Gastroesophageal sphincter (tissue), 4 donors: ENCODE measurements at places on chromosomes 13 and 19.

DNA sequence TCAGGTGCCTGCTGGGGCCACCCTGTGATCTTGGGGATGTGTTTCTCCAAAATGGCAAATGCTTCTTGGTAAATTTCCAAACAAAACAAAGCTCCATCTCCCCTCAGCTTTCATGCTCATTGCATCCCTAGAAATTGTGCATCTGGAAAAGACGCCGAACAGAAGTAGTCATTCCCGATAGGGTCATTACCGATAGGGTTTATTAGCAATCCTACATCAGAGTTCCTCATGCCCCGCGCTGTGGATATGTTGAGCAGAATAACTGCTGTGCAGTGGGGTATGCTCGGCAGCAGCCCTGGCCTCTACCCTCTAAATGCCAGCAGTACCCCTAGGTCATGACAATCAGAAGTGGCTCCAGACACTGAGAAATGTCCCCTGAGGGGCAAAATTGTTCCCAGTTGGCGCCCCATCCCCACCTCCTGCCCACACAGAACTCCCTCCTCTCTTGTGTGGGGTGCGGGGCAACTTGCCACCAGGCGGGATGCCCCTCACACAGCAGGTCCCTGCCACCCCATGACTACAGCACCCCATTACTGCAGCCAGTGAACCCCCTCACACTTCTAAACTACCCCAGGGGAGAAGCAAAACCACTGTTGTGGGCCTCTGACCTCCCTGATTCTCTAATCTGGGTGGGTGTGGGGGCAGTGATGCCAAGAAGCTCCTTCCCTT lies 13.0 kb upstream of the SLC7A10 start:
- no peak overlapping the region for H3K4me3 ChIP-seq
- H3K4me1 ChIP-seq: peaks cover 10% of the 10 kb centered on the region
- H3K27ac ChIP-seq: no peak overlapping the region
- no peaks in the 10 kb centered on the region for H3K36me3 ChIP-seq
- no peak for ATAC-seq
- H3K27me3 ChIP-seq: peaks cover 49% of the 10 kb centered on the region

DNA sequence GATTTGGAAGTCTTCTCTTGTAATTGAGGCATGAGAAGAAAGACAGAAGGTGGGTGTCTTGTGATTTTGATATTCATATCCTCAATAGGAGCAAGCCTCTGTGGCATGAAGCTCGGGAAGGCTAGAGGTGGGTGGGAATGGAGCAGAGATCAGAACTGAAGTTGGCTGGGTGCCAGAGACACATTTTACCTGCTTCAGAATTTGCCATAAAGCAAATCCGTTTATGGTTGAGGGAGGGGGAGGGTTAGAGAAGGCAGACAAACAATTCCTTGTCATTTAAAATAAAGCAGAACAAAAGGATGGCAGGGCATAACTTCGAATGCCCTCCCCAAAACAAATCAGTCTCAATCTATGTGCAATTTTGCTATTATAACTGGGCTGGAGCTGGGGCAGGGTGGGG lies 305.9 kb downstream of the KLF5 start:
- H3K4me3 ChIP-seq: no peak overlapping the region
- no peaks in the 10 kb centered on the region for H3K4me1 ChIP-seq
- ATAC-seq: no peak
- no peak overlapping the region for H3K27ac ChIP-seq
- H3K36me3 ChIP-seq: no peaks in the 10 kb centered on the region

- H3K4me1 ChIP-seq: peaks cover 4% of the 10 kb centered on the region
- no peak overlapping the region for H3K4me3 ChIP-seq
- ATAC-seq: no peak
- H3K27ac ChIP-seq: no peak overlapping the region
- H3K27me3 ChIP-seq: no peaks in the 10 kb centered on the region
Observed at GRCh38 chr13:112743451-112744167, 53.8 kb downstream of the ATP11A start.

- ATAC-seq: no peak
- H3K27ac ChIP-seq: no peak overlapping the region
Observed at GRCh38 chr19:48975947-48976847, 11.1 kb downstream of the FTL start.

- no peaks in the 10 kb centered on the region for H3K36me3 ChIP-seq
- no peak for ATAC-seq
- H3K27ac ChIP-seq: no peak overlapping the region
- no peaks in the 10 kb centered on the region for H3K4me1 ChIP-seq
- peaks cover 97% of the 10 kb centered on the region for H3K27me3 ChIP-seq
Observed at GRCh38 chr19:54029930-54030490, 33.7 kb downstream of the VSTM1 start.

GRCh38 chr13:82088781-82089180 lies 1747.9 kb upstream of the SPRY2 start:
- no peak overlapping the region for H3K27ac ChIP-seq
- no peak for ATAC-seq
- no peaks in the 10 kb centered on the region for H3K36me3 ChIP-seq

- no peak overlapping the region for H3K27ac ChIP-seq
- no peak overlapping the region for H3K4me3 ChIP-seq
- H3K4me1 ChIP-seq: no peaks in the 10 kb centered on the region
- ATAC-seq: no peak
Observed at GRCh38 chr19:942133-942645, 16.4 kb downstream of the ARID3A start.

DNA sequence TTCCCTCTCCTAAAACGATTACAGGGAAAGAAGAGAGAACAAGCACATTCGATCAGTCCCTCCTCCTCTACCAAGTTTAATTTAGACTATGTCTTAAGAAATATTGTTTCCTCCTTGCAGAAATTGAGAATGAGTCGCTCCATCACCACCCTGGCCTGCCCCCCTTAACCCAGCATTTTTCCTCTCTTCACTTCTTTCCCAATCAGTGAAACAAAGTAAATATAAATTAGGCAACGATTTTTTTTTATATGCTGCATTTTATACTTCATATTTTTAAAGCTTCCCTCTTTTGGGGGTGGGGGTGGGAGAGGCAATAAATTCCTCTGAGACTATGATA lies 300.0 kb downstream of the SPRY2 start:
- H3K27ac ChIP-seq: no peak overlapping the region
- H3K4me3 ChIP-seq: no peak overlapping the region
- no peaks in the 10 kb centered on the region for H3K27me3 ChIP-seq
- ATAC-seq: peak; percentile 39
- no peaks in the 10 kb centered on the region for H3K4me1 ChIP-seq

DNA sequence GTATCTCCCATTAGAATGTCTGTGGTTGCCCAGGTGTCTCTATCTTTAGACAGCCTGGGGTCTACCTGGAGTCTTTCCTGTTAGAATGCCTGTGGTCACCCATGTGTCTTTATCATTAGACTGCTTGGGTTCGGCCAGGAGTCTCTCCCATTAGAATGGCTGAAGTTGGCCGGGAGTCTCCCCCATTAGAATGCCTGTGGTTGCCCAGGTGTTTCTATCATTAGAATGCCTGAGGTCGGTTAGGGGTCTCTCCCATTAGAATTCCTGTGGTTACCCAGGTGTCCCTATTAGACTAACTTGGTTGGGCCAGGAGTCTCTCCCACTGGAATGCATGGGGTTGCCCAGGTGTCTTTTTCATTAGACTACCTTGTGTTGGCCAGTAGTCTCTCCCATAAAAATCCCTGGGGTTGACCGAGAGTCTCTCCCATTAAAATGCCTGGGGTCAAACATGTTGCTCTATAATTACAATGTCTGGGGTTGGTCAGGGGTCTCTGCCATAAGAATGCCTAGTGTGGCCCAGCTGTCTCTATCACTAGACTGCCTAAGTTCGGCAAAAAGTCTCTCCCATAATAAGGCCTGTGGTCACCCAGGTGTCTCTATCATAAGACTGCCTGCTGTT lies 1448.7 kb downstream of the UQCRFS1 start:
- H3K27me3 ChIP-seq: no peaks in the 10 kb centered on the region
- H3K4me3 ChIP-seq: no peak overlapping the region
- H3K36me3 ChIP-seq: no peaks in the 10 kb centered on the region
- no peak overlapping the region for H3K27ac ChIP-seq

DNA sequence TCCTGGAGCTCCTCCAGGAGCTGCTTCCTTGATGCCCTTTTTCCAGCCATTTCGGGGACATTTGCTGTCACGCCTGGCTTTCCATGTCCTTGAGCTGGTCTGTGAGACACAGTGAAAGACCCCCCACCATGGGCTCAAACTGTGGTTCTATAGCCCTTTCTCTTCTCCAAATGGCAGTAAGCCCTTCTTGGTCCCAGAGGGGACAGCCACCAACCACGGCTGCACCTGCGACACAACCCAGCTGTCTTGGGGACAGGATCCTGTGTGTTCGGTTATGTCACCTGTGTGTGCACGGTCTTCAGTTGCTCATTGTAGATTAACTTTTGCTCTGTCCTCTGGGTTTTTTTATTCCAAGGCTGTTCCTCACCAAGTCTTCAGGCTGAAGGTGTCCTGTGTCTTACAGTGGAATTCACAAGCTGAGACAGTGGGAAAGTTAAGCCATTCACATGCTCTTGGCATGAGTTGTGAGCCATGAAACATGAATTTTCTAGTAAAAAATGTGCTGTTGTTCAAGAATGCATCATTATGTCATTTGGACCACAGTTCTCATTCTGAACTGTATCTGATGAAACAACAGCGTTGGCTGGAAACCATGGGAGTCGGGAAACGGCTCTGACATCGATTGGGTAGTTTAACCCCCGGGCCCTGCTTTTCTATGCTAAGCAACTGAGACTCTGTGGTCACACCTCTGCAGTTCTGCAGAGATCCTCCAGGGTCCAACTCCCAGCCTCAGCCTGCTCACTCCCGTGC lies 129.5 kb upstream of the MCF2L start:
- no peak overlapping the region for H3K4me3 ChIP-seq
- no peak overlapping the region for H3K27ac ChIP-seq
- no peaks in the 10 kb centered on the region for H3K27me3 ChIP-seq
- peaks cover 10% of the 10 kb centered on the region for H3K4me1 ChIP-seq
- H3K36me3 ChIP-seq: peaks cover 89% of the 10 kb centered on the region
- ATAC-seq: peak; percentile 59

GRCh38 chr13:98984983-98985382 lies 7.1 kb upstream of the DOCK9 start:
- no peak overlapping the region for H3K4me3 ChIP-seq
- no peaks in the 10 kb centered on the region for H3K27me3 ChIP-seq
- H3K4me1 ChIP-seq: peaks cover 2% of the 10 kb centered on the region
- H3K36me3 ChIP-seq: no peaks in the 10 kb centered on the region
- peak overlapping the region; percentile 44 for H3K27ac ChIP-seq
- no peak for ATAC-seq

DNA sequence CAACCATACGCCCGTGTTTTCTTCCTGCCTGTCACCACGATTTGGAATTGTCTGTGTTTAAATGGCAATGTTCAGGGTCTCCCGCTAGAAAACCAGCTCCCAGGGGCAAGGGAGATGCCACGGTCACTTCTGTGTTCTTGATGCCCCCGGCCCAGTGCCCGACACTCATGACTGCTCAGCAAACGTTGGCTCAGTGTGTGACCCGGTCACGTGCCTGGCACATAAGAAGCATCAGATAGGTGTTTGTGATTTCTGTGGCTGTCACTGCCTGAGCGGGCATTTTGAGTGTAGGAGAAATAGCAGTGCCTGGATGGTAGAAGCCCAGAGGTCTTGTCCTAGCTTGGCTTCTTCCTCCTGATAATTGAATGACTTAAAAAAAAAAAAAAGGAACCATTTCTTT lies 15.5 kb downstream of the HDGFL2 start:
- no peaks in the 10 kb centered on the region for H3K27me3 ChIP-seq
- H3K27ac ChIP-seq: no peak overlapping the region
- ATAC-seq: no peak
- H3K4me1 ChIP-seq: no peaks in the 10 kb centered on the region

DNA sequence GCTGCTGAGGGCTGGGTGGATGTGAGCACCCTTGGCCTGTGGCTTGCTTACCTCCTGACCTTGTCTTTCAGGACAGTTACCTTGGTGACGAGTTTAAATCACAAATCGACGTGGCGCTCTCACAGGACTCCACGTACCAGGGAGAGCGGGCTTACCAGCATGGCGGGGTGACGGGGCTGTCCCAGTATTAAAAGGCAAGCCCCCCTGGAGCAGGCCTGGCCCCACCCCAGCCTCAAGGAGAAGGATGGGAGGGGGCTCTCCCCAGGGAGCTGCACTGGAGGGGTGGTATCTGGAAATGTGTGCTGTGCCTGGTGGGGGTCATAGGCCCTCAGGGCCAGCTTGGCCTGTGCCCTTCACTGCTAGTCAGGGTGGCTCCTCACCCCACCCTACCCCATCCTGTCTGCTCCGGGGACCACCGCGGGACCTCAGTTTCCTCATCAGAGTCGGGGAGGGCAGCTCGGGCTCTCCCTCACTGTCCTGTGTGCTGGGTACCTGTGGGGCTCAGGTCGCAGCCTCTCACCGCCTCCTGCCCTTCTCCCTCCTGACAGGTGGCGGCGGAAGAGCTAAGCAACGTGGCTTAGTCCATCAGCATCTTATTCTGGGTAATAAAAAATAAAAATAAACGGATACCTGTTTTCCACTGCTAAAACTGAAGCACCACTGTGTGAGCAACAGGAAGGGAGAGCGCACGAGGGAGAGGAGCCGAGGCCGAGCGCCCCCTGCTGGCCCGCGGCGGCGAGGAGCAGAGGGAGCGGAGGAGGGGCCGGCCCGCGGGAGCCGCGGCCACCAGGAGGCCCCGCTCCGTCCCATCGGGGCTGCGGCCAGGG lies 29.8 kb downstream of the CERS1 start:
- H3K27me3 ChIP-seq: peaks cover 29% of the 10 kb centered on the region
- peak; percentile 83 for ATAC-seq
- no peak overlapping the region for H3K27ac ChIP-seq

DNA sequence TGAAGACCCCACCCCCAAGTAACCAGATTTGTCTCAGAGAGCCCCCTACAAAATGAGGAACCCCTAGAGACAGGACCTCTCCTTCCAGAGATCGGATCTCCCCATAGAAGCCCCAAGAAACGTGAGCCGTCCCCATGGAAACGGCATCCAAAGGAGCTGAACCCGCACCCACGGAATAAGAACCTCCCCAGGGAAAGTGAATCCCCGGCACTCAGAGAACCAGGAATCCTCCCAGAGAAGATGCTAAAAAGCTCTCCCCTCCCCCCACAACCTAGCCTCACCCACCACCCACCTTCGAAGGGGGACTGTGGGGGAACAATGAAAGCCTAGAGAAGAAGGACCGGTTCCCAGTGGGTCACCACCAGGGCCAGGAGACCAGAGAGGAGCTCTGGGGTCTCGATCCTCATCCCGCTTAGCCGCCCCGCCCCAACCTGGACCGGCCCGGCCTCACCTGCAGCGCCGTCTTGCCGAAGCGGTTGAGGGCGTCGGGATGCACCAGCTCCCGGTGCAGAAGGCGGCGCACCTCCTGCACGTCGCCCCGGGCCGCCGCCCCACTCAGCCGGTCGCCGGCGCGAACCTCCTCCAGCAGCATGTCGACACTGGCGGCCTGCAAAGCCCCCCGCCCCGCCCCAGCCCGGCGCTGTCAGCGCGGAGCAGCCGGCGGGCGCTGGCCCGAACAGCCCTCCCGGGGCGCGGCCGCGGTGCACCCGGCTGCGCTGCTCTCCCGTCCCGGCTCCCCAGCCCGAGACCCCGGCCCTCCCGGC lies 535 bp downstream of the CDKN2D start:
- peaks cover 4% of the 10 kb centered on the region for H3K27me3 ChIP-seq
- H3K4me1 ChIP-seq: peaks cover 28% of the 10 kb centered on the region
- H3K27ac ChIP-seq: peak overlapping the region; percentile 92
- H3K36me3 ChIP-seq: peaks cover 4% of the 10 kb centered on the region

GRCh38 chr13:110458594-110459365 lies 102.7 kb downstream of the RAB20 start:
- no peak overlapping the region for H3K4me3 ChIP-seq
- ATAC-seq: no peak
- no peak overlapping the region for H3K27ac ChIP-seq
- H3K36me3 ChIP-seq: no peaks in the 10 kb centered on the region
- peaks cover 5% of the 10 kb centered on the region for H3K4me1 ChIP-seq
